ENCODE measurements at places on chromosomes 1 and 21.

DNA sequence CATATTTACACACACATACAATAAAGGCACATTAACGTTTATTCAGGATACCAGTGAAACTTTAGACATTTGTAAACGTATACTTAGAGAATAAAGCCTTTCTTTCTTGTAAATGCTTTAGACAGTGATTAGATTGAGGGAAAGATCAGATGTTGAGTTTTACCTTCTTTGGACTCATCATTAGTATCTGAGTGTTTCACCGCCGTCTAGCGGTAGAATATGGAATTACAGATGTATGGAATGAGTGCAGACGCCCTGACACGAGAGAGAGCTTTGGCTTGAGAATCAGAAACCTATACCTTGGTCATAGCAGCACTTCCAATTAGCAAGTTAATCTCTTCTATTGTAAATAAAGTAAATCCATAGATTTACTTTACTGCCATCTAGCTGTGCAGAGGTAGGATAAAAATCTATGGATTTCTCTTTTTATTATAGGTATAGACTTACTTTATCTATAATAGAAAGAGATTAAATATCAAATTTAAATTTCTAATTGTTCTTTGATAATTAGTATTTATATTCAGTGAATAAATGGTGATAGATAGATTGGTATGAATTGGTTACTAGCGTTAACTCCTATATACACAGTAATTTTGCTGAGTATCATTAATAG lies 12.6 kb downstream of the FLG2 start:
- peak; percentile 68 for DNase-seq

DNA sequence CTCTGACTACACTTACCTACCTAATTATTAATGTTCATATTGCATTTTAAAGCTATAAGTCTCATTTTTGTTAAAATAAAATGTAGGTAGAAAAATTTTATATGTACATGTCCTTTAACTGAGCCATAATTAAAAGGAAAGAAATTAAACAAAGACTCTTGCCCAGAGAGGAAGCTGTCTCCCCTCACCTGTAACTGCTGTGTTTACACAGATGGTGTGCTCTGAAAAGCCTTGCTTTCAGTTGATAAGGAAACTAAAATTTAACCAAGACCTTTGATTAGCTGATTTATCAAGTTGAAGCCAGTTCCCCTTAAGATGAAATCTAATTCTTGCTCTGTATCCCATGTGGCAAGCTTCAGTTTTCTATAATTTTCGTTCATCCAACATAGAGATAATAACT lies 213.5 kb downstream of the LYPLAL1 start:
- DNase-seq = no peak

- no peak for DNase-seq
These were observed 8.6 kb downstream of the TNFRSF18 start for GRCh38 chr1:1197551-1198422.

GRCh38 chr1:79726321-79726720 lies 719.8 kb upstream of the ADGRL4 start:
- DNase-seq = no peak

DNA sequence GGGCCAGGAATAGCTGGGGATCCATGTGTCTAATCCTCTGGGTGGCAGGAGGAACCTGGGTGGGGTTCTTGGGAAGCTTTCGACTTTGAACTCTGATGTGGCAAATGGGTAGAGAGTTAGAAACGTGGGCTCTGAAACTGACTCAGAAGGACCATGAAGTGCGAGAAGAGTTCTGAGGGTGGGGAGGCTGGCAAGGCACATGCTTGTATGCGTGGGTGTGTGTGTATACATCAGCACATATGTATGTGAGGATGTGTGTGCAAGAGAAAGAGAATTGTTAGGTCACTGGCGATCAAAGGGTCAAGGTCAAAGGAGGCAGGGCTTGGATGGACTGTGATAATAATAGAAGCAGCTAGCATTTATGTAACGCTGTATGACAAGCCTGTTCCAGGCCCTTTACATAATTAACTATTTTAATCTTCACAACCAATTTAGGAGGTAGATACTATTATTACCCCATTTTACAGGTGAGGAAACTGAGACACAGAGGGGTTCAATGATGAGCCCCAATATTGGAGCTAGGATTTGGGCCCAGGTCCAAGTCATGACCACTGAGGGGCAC lies 84.5 kb upstream of the POU3F1 start:
- DNase-seq = no peak

DNA sequence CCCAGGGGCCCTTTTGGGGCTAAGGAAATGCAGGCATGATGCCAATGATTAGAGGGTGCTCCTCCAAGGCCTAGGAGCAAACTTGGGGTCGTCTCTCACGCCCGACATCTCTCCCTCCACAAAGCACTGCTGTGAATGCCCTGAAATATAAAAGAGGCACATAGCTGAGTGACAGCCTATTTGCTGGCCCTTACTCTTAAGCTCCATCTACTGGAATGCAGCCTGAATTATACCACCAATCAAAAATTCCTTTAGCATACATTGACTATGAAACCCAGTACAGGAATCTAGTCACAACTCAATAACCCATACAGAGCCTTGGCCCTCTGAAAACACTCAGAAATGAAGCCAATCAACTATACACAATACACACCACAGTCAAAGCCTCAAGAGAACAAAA lies 105.5 kb downstream of the LRIG2 start:
- DNase-seq = no peak

DNA sequence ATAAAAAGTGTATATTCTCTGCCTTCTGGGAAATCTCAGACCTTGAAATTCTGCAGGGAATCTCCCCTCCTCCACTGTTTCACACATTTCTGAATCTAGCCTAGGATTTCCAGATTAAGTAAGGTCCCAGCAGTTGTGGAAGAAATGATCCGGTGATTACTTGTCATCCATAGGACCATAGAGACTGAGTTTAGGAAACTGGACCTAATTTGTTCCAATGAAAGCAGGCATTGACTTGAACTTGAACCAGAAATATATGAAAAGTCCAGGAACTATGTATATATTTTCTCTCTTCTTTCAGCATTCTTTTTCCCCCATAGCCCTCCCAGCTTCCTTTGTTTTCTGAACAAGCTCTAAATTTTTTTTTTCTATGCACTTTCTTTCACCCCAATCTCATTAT lies 149.5 kb upstream of the SPAG17 start:
- DNase-seq = no peak

- no peak for DNase-seq
These were observed 2.8 kb downstream of the MYCL start for GRCh38 chr1:39898648-39899603.

DNA sequence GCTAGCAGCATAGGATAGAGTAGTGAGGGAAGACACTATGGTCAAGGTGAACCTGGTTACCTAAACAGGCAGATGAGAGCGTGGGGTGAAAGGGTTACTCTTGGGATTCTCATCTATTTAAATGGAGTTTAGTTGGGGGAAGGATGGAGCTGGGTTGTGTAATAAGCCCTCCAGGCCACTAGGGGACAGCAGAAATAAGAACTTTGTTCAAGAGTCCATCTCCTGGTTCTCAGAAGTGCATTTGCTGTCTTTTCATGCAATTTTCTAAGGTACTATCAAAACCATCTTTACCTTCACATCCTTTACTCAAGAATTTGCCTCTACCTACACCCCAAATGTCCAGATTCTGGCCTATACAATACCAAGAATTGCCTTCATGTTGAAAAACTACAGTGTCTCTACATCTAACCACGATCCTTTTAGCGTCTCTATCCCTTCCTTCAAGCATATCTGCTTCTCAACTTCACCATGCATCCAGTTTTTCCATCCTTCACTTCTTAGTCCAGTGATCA lies 28.0 kb downstream of the SLAMF1 start:
- peak; percentile 12 for DNase-seq

DNA sequence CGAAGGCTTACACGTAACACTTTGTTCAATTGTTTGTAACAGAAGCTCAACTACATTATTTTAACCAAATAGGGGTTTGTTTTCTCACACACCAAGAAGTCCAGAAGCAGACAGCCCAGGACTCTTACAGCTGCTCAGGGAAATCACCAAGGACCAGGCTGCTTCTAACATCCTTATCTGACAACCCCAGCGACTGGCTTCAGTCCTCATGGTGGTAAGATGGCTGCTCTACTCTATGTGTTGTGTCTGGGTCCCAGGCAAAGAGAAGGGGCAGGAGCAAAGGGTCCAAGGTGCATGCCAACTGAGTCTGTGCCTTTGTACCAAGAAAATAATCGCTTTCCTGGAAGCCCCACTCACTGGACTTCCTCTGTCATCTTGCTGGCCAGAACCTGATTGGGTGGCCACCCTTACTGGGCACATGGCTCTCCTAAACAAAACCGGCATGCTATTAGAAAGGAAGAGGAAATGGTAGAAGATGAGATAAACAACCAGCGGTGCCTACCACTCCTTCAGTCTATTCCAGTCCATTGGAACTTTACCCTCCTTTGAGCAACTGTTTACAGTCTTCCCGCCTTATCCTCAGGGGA lies 34.1 kb upstream of the LRRC8D start:
- no peak for DNase-seq

DNA sequence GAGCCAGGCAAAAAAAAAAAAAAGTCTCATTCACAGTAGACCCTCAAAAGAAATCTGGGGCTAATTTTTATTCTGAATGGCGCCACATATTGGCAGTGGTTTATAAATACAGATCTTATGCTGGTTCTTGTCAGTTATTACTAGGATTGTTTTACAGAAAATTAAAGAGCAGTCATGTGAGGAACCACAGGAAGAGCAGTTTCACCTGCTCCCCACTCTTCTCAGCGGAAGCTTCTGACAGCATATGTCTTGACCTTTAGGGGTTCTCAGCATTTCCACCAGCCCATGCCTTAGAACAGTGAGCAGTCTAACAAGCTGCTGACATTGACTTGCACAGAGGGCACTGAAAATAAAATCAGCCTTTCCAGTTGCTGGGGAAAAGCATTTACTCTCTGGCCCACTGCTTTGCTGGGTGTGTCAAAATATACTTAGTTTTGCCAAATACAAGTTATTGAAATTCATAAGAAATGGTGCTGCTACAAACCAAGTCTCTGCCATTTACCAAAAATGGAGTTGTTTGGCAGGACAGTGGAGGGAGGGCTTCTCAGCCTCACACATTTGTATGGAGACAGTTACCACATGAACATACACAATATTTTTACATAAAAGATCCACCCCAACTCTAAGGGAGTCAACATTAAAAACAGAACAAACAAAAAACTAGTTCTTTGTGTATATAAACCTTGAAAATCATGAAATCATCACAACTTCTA lies 144.2 kb downstream of the SYT2 start:
- no peak for DNase-seq
